Lung (tissue), 17 donors: ENCODE measurements at places on chromosomes 4 and X. TPM values are rescaled to one million over a fixed set of nuclear protein-coding genes. Genes with fewer than 3 reads are reported as not detected.
A peak's percentile ranks its signal among the peaks of the same experiment; 100 is the strongest.

DNA sequence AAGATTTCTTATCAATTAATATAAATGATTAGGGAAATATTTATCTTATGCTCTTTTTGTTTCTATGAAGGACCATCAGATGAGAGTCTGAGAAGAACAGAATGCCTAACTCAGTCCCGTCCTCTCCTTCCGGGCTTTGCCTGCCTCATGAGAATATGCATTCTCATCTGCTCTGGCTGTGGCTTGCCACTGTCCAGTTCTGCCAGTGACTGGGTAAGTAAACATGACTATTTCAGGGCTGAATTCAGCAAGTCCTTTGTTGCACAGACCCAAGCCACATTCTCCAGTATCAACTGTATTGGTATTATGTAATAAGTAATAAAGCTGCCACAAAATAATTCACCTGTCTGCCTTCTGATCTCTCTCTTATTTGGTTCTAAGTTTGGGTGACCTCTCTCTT is 110.7 kb downstream of the WDFY3 start:
- no peak overlapping the region for H3K4me3 ChIP-seq
- no peak for DNase-seq
- no peaks in the 10 kb centered on the region for H3K36me3 ChIP-seq

Gene JCHAIN
- total RNA-seq = 276 TPM

Gene NR0B1
- total RNA-seq = not detected

DNA sequence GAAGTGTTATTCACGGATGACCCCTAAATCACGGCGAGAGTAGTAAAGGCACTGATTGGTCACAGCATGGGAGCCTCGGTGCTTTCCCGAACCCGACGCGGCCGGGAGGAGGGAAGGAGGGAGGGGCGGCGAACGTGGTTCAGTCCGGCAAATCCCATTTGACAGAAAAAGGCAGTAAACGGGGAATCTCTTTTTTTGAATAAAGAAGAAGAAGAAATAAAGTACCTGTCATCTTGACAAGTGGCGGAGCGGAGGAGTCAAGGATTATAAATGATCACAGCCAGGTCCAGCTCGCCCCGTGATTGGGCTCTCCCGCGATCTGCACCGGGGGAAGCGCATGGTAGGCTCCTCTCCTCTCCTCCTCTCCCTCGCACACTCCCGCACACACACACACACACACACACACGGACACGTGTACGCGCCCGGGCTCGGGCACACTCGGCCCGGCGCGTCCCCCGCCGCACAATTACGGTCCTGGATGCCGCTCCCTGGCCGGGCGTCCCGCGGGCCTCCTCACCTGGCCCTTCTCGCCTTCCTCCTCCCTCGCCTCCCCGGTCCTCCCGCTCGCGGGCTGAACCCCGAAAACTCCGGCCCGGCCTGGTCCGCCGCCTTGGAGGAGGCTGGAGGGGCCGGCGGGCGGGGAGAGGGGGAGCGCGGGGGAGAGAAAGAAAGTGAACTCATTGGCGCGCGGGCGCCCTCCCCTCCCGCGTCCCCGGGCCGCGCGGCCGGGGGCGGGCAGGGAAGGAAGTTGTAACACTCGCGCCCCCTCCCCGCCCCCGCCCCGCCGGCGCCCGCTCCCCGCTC is 99.2 kb upstream of the TENM3 start:
- H3K27me3 ChIP-seq = peaks cover 16% of the 10 kb centered on the region
- H3K4me3 ChIP-seq = peak overlapping the region; percentile 27
- H3K27ac ChIP-seq = no peak overlapping the region
- no peaks in the 10 kb centered on the region for H3K36me3 ChIP-seq
- DNase-seq = peak; percentile 69

Gene TIGD4
- total RNA-seq = 1.2 TPM

- H3K4me1 ChIP-seq = no peaks in the 10 kb centered on the region
- no peak overlapping the region for H3K27ac ChIP-seq
- H3K4me3 ChIP-seq = no peak overlapping the region
- DNase-seq = no peak
Observed at GRCh38 chrX:8083286-8083685, 87.8 kb downstream of the VCX2 start.
